Hair follicle dermal papilla cell (primary cell): ENCODE measurements at places on chromosomes 6 and 20. TPM values are rescaled to one million over a fixed set of nuclear protein-coding genes. Genes with fewer than 3 reads are reported as not detected.

The ZNF184 gene
- 5.3 and 5.7 TPM in 2 replicates for total RNA-seq

The ATRN gene
- total RNA-seq: 39.3 and 47.5 TPM in 2 replicates

The TMEM244 gene
- total RNA-seq: not detected in 2 replicates

The EYS gene
- under 0.01 TPM in 2 replicates for total RNA-seq

The MARCKS gene
- total RNA-seq: 342 and 387 TPM in 2 replicates

The HTR1E gene
- total RNA-seq: not detected in 2 replicates
